Stimulated activated CD8-positive, alpha-beta memory T cell treated with anti-CD3 and anti-CD28 coated beads, Interleukin-15, amount 100 ng/mL, for 4 hours (primary cell): ENCODE measurements at places on chromosomes 5 and 9.

DNA sequence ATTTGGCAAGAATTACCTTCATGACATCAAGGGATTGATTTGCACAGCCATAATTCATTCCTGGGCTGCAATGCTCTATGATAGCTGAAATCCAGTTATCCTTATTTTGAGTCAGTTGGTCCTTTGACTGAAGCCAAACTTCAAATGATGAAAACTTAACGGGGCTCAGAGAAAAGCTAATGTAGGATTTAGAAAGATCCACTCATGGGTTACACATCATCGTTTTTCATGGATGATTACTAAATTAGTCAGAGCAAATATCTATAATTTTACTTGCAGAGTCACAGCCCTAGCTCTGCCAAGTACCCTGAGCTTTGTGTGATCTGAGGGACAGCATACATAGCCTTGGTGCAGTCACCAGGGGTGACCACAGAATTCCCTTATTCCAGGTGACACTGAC lies 27.3 kb upstream of the MUSK start:
- DNase-seq, result no peak

DNA sequence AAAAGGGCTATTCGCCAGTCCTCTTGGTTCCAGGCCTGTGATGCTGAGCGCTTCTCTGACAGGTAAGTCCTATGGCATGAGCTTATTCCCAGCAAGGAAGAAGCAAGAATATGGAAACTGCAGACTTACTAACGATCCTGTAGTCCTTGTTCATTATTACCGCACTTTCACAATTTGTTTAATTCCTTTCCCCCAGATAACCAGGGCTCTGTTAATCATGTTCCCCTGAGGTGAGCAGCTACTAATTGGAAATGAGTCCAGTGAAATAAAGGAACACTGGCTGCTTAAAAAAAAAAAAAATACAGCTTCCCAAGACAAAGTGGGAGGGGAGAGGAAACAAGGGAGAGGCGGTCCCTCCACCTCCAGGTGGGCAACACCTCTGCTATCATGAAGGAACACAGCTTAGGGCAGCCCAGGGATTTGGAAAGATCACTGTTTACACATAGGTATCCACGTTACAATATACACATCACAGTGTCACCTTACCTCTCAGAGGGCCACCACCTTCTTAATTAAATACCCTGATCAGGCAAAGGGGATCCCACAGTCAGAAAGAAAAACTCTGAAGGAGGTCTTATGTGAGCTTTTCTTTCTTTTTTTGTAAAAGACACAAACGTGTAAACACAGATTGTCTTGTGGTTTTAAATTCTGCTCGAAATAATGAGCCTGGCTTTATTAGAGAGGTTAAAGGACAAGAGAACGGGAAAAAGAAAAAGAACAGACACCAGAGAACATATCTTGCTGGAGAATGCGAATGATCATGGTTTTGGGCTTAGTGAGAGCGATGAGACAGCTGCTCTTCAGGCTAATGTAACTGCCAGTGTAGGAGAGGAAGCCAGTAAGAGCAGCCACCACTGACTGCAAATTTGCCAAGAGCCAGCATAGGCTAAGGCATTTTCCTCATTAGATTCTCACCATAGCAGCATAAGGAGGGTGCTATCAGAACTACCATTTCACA lies 258.6 kb downstream of the CRB2 start:
- no peak for DNase-seq

GRCh38 chr9:135908754-135909204 lies 1.4 kb upstream of the CAMSAP1 start:
- no peak for DNase-seq

DNA sequence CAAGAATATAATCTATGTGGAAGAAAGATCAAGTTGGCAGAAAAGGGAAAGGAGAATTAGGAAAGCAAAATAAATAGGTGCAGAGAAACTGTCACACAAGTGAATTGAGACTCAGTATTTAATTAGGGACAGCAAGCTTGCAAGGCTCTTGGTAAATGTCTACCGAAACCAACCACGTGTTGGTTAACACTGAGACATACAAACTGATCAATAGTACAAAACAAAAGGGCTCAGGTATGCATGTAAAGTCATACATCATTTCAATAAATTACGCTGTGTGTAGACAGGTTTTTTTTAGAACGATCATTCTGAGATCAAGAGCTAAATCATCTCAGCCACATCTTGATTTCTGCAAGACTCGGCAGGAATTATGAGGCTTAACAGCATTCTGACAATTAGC lies 225.4 kb downstream of the EBF1 start:
- no peak for DNase-seq

DNA sequence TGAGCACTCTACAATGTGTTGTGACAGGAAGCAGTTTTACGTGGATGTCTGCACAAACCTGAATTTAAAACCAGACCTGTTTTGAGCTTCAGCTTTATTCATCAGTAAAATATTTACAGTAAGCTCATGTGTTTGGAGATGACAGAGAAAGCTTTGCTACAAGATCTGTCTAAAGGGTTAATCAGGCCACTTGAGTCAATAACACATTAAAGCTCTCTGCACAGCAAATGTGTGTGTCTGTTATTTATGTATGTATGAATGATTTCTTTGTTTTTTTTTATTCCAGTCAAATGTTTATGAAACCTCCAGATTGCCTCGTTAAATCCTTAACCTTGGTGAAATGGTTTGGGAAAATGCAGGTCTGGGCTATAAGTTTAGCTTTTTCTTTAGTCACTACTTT lies 77.3 kb upstream of the SREK1 start:
- DNase-seq, result no peak

DNA sequence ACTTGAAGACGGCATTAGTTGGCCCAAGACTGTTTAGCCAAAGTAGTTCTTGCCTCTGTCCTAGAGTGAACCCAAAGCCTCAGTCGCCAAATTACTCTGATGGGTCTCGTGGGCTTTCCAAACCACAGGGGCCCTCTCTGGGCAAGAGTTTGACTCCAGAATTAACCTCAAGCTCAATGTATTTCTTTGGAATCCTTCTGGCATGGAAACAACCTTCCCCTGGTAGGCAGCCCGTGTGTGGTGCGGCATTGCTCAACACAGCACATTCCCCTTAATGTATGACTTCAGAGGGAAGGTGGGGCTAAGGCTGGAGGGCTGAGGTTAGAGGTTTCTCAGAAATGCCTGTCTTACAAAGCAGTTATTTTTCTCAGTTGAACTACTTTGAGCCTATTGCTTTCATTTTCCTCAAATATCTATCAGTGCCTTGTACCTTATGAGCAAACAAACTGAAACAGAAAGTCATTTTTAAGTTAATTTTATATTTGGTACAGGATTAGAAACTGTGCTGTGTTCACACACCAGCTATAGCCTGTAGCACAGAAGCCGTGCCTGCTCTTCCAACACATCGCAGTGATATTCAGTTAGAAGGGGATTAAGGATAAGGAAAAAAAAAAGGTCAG lies 123.9 kb upstream of the HAPLN1 start:
- DNase-seq, result no peak

GRCh38 chr9:132168347-132168746 lies 6.5 kb downstream of the NTNG2 start:
- DNase-seq, result no peak

DNA sequence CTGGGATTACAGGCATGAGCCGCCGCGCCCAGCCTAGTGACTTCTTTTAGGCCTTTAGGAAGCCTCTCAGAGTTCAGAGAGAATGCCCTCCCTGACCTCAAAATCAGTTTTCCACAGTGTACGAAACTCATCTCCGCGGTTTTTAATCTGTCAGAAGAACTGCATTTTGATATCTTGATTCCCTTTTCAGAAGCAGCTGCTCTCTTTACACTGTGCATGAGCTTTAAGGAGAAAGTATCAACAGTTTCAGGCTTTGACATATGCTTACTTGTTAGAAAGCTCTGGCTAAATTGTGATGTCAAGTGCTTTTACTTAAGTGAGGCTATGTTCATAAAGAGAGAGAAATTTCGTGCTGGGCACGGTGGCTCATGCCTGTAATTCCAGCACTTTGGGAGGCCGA lies 74.6 kb downstream of the USP20 start:
- DNase-seq, result no peak
